ENCODE measurements at places on chromosomes 13 and 19.

GRCh38 chr13:30334663-30335386 lies 27.5 kb upstream of the KATNAL1 start:
- DNase-seq = no peak

- peak; percentile 89 for DNase-seq
These were observed 13.3 kb upstream of the CACNG6 start for GRCh38 chr19:53977991-53978731.

GRCh38 chr19:55152017-55152416 lies 3.0 kb upstream of the TNNT1 start:
- DNase-seq = no peak

DNA sequence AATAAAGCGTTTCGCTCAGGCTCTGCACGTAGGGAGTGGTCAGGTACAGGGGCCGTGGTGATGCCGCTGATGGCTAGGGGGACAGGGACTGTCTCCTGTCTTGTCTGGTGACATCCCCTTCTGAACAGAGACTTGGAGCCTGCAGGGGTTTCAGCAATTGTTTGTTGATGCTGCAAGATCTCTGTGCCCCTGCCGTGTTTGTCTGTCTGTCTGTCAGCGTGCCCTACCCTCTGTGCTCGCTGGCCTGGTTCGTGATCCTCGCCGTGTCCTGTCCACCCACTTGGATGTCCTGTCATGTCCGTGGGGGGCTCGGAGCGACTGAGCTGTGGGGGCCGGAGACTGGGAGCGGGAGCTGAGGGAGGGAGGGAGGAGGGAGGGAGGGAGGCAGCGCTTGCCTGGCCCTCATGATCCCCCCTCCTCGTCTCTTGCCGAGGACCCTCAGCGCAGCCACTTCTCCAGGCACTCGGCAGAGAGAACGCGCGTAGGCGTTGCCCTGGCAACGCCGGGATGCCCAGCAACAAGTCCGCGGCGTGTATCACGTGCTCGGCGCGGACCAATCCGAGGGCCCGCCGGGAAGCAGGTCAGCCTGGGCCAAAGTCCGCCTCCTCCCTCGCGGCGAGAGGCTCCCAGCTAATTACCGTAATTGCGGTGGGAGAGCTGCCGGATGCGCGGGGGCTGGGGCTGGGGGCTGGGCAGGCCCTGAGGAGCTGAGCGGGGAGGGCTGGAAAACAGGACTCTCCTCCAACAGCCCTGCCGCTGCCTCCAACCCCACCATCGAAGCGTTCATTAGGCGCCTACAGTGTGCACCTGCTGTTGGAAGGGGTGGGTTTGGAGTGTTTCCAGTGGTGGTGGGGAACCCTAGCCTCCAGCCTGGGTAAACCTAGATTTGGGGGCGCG lies 31.9 kb upstream of the FEM1A start:
- DNase-seq = peak; percentile 92

GRCh38 chr13:99431927-99432608 lies 69.2 kb upstream of the TM9SF2 start:
- no peak for DNase-seq

DNA sequence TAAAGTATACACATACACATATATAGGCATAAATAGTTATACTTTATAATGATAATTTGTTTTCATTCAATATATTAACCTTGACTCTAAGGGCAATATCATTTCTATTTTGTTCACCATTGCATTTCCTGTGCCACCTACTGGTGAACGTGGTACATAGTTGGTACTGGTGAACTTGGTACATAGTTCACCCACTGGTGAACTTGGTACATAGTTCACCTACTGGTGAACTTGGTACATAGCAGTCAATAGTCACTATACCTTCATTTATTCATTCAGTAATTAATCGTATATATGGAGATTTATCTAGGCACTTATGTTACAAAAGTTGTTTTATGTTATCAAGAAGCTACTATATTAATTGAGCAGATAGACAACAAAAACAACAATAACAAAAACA lies 172.6 kb upstream of the ATXN8OS start:
- no peak for DNase-seq

GRCh38 chr19:1847684-1848398 lies 442 bp downstream of the REXO1 start:
- no peak for DNase-seq

Data from posterior cingulate gyrus (tissue), 11 donors.